ENCODE measurements at places on chromosomes 12 and 14. TPM values are rescaled to one million over a fixed set of nuclear protein-coding genes. Genes with fewer than 3 reads are reported as not detected.
A peak's percentile ranks its signal among the peaks of the same experiment; 100 is the strongest.

Gene B3GNT4
- polyA plus RNA-seq: 2.2 TPM

GRCh38 chr14:101849125-101849524 is 87.6 kb downstream of the PPP2R5C start:
- no peak overlapping the region for H3K27ac ChIP-seq
- H3K4me1 ChIP-seq: peaks cover 15% of the 10 kb centered on the region
- no peak overlapping the region for H3K4me3 ChIP-seq
- no peaks in the 10 kb centered on the region for H3K27me3 ChIP-seq
- peak; percentile 27 for DNase-seq

Gene LHX5
- polyA plus RNA-seq: not detected

GRCh38 chr12:93223440-93224426 is 154.0 kb upstream of the NUDT4 start:
- peaks cover 30% of the 10 kb centered on the region for H3K4me1 ChIP-seq
- no peak overlapping the region for H3K4me3 ChIP-seq
- peak overlapping the region; percentile 26 for H3K27ac ChIP-seq
- H3K36me3 ChIP-seq: no peaks in the 10 kb centered on the region
- DNase-seq: peak; percentile 65
- H3K27me3 ChIP-seq: no peaks in the 10 kb centered on the region

DNA sequence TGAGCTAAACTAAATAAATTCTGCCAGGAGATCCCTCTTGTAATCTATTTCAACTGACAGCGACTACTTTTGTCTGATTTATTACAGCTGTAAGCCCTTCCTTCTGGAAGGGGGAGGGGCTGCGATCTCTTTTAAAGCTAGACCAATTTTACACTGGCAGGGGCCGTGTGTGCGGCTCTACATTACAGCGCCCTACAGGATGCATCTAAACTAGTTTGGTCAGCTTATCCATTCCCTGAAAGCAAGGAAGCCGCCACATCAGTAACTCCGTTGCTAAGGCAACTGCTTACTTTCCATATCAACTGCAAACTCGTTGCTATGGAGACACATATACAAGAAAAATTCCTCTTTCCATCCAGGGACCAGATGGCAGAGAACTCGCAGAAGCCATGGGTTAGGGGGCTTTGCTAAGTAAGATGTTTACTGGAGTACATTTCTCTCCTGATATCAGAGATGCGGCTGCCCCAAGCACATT is 17.4 kb downstream of the FOXN3 start:
- DNase-seq: peak; percentile 92
- H3K4me3 ChIP-seq: no peak overlapping the region

GRCh38 chr14:35387219-35387618 is 17.3 kb downstream of the NFKBIA start:
- DNase-seq: no peak
- peaks cover 26% of the 10 kb centered on the region for H3K4me1 ChIP-seq
- no peaks in the 10 kb centered on the region for H3K27me3 ChIP-seq
- peak overlapping the region; percentile 83 for H3K27ac ChIP-seq
- H3K4me3 ChIP-seq: no peak overlapping the region

Gene IFI27L1
- polyA plus RNA-seq: 111 TPM

DNA sequence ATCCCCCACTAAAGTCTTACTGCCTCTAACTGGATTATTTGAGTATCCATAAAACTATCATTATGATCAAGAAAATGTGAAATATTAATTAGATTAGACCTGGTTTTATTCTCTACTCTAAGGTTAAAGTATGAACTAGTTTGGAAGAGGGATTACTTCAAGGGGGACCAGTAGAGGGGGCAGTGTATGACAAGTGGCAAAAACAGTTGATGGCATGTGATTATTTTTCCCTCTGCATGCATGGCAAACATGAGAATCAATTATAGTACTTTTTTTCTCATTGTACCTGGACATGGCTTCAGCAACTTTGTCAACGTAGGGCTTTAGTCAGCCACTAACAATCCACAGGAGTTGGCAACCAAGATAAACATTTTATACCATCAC is 145.0 kb upstream of the SLC38A2 start:
- no peak overlapping the region for H3K4me3 ChIP-seq
- H3K27ac ChIP-seq: no peak overlapping the region
- no peaks in the 10 kb centered on the region for H3K36me3 ChIP-seq
- DNase-seq: no peak
- no peaks in the 10 kb centered on the region for H3K27me3 ChIP-seq

DNA sequence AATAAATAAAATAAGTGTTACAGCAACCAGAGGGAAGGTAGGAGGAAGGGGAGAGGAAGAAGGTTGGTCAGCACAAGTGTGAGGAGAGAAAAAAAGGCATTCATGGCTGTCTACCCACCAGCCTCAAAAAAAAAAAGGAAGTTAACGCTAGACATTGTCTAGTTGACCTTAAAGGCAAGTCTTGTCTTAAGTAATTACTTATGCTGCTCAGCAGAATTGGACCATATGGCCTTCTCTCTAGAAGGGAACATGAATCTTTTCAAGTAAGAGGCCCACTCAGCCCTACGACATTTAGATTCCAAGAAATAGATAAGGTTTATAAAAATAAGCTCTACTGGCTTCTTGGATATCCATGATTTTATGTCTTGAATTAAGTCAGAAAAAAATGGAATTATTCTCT is 172.7 kb downstream of the ETNK1 start:
- H3K4me1 ChIP-seq: peaks cover 17% of the 10 kb centered on the region
- H3K27ac ChIP-seq: no peak overlapping the region
- no peak for DNase-seq

- no peaks in the 10 kb centered on the region for H3K4me1 ChIP-seq
- H3K36me3 ChIP-seq: no peaks in the 10 kb centered on the region
- DNase-seq: no peak
- no peak overlapping the region for H3K27ac ChIP-seq
- H3K4me3 ChIP-seq: no peak overlapping the region
Observed at GRCh38 chr12:90281154-90281868, 572.7 kb upstream of the ATP2B1 start.

GRCh38 chr12:108236366-108236765 is 102.7 kb downstream of the CMKLR1 start:
- H3K27ac ChIP-seq: no peak overlapping the region
- no peak for DNase-seq
- H3K27me3 ChIP-seq: no peaks in the 10 kb centered on the region
- no peak overlapping the region for H3K4me3 ChIP-seq

DNA sequence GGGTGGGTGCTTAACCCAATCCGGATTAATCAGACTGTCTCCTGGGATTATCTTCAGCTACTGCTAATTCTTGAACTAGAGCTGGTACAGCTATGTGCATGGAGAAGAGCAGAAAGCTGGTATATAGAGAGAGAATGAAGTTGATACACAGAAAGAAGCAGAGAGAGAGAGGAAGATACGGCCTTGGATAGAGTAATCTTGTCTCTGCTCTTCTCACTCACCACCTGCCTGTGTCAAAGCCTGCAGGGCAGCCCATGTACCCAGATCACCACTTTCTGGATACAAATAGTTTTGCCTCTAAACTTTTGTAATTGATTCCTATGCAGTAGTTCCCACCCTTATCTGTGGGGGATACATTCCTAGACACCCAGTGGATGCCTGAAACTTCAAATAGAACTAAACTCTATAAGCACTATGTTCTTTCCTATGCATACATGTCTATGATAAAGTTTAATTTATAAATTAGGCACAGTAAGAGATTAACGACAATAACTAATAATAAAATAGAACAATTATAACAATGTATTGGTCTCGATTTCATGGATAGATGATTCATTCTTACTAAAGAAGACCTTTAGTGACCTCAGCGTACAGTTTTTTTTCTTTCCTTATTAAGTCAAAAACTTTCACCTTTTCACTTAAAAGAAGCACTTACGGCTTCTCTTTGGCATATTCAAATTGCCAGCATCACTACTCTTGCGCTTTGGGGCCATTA is 45.5 kb downstream of the YEATS4 start:
- H3K27me3 ChIP-seq: no peaks in the 10 kb centered on the region
- no peak for DNase-seq
- no peak overlapping the region for H3K4me3 ChIP-seq
- no peaks in the 10 kb centered on the region for H3K36me3 ChIP-seq
- no peak overlapping the region for H3K27ac ChIP-seq

Gene TMEM233
- polyA plus RNA-seq: not detected

- no peak overlapping the region for H3K27ac ChIP-seq
- H3K36me3 ChIP-seq: no peaks in the 10 kb centered on the region
- no peak overlapping the region for H3K4me3 ChIP-seq
- H3K27me3 ChIP-seq: no peaks in the 10 kb centered on the region
- no peak for DNase-seq
- H3K4me1 ChIP-seq: no peaks in the 10 kb centered on the region
Observed at GRCh38 chr12:45688183-45688582, 41.3 kb upstream of the ARID2 start.

Gene A2M
- 104 TPM for polyA plus RNA-seq

GRCh38 chr14:23558346-23559009 is 2.4 kb downstream of the THTPA start:
- H3K4me3 ChIP-seq: no peak overlapping the region
- H3K36me3 ChIP-seq: peaks cover 12% of the 10 kb centered on the region
- peaks cover 10% of the 10 kb centered on the region for H3K4me1 ChIP-seq
- H3K27me3 ChIP-seq: no peaks in the 10 kb centered on the region
- DNase-seq: no peak

Gene CELA1
- not detected for polyA plus RNA-seq

GRCh38 chr14:77681196-77682157 is 26.3 kb downstream of the ALKBH1 start:
- H3K27me3 ChIP-seq: no peaks in the 10 kb centered on the region
- H3K4me1 ChIP-seq: no peaks in the 10 kb centered on the region
- H3K4me3 ChIP-seq: no peak overlapping the region
- DNase-seq: no peak

DNA sequence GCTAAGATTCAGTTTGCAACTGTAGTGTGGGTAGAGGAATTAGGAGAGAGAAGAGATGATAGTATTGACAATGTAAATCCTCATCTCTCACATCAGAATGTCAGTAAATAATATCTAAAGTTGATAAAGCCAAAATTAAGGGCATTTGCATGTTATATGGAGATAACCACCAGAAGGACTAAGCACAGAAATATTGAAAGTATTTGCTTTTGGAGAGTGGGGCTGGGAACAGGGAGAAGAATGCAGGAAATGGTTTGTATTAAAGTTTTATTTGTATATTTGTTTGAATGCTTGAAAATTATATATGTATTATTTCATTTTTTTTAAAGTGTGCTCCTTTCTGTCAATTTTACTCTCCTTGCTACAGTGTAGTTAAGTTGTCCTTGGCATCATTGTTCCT is 491.4 kb downstream of the APAF1 start:
- H3K4me3 ChIP-seq: no peak overlapping the region
- H3K27me3 ChIP-seq: no peaks in the 10 kb centered on the region
- no peak overlapping the region for H3K27ac ChIP-seq

DNA sequence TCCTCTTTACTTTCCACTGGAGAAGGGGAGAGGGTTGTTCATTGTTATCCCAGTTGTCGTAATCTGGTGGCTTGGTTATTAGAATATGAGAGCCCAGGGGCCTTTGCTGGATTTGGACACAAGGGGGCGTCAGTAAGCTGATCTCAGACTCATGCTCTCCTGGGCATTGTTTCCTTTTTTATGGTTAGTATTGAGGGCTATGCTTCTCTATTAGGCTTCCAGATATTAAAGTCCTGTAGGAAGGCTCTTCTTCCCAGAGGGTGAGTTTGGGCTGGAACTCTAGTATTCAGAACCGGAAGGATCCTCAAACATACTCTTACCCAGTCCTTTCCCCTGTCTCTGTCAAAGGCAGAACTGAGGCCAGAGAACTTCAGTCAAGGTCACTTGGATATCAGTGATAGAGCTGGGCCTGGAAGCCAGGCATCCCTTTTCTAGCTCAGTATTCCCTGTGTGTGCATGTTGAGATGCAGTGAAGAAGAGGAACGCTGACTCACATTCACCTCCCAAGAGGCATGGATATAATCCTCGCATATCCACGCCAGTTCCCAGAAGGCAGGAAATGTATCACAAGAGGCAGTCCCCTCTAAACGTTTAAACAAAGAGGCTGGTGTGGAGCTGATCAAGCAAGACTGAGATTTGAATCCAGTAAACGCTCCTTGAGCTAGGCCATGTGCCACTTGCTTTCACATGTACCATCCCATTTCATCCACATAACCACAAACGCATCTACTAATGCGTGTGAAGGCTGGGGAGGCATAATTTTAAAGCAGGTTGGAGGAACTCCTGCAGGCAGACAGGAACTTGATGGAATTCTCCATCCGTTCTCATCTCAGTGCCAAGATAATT is 41.6 kb downstream of the UBE3B start:
- peak; percentile 90 for DNase-seq
- peaks cover 30% of the 10 kb centered on the region for H3K36me3 ChIP-seq
- no peak overlapping the region for H3K4me3 ChIP-seq
- peak overlapping the region; percentile 67 for H3K27ac ChIP-seq
- peaks cover 42% of the 10 kb centered on the region for H3K4me1 ChIP-seq

- no peaks in the 10 kb centered on the region for H3K4me1 ChIP-seq
- no peak overlapping the region for H3K4me3 ChIP-seq
- no peaks in the 10 kb centered on the region for H3K36me3 ChIP-seq
- no peaks in the 10 kb centered on the region for H3K27me3 ChIP-seq
- no peak overlapping the region for H3K27ac ChIP-seq
Observed at GRCh38 chr14:20194101-20194500, 3.4 kb downstream of the OR11G2 start.

Gene RTL1
- polyA plus RNA-seq: 0.02 TPM

Data from cardiac muscle cell (in vitro differentiated cells and primary cell).